Motor neuron (in vitro differentiated cells): ENCODE measurements at places on chromosomes 1 and 21.

DNA sequence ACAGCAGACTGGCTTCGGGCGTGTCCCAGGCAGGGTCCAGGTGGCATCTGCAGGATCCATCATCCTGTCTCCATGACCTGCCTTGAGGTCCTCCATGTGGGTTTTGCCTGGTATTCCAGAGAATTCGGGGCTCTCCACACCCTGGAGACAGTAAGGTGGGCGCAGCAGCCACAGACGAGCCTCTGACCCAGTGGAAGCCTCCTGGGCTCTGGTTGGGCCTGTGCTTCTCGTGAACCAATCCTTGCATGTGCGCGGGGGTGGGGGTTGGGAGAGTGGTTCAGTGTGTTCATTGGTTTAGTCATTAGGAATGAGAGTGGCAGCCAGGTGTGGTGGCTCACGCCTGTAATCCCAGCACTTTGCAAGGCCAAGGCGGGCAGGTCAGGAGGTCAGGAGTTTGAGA, 32.1 kb upstream of the TNFRSF1B start:
- no peak for ATAC-seq

- ATAC-seq = no peak
These were observed 47.1 kb upstream of the COL6A2 start for GRCh38 chr21:46050668-46051378.

GRCh38 chr1:233183226-233184020, 112.1 kb downstream of the PCNX2 start:
- no peak for ATAC-seq

DNA sequence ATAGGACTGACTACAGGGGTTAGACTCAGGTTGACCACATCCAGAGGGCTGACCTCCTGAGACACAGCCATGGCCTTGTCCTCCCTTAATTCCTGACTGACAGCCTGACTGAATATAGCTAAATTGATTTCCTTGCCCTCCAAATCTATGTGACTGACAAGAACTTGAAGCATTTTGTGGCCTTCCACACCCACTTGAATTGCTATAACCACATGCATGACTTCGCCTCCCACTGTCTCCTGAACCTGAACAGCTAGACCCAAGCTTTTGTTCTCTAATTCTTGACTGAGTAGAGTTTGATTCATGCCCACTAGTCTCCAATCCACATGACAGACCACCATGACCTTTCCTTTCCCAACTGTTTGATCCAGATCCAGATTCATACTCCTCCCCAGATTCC, 3.1 kb downstream of the FLG2 start:
- ATAC-seq = no peak

DNA sequence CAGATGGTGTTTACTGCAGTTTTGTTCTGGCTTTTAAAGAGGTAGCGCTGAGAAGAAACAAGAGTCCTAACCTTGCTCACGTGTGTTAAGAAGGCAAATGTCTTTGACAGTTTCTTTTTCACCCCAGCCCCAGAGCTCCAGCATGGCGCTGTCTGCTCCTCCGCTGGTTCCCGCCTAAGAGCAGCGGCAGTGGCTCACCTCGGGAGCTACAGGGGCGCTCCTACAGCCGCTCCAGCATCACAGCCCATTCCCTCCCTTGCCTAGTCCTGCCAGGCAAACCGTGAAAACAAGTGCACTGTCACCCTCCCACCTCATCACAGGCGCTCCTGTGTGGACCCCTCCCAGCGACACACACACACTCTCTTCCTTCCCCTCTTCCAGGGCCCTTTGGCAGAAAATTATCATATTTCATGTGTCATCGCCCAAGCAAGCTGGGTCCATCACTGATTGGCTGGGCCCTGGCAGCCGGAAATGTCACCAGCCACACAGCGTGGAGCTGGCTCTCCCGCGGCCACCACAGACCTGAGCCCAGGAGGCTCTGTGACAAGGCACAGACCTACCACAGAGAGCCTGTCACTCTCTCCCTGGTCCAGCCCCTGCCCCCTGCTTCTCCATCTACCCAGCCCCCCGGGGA, 1.2 kb upstream of the HIVEP3 start:
- ATAC-seq = peak; percentile 94
